NCI-H1092 (cell line): ENCODE measurements at places on chromosomes 3 and 15.

DNA sequence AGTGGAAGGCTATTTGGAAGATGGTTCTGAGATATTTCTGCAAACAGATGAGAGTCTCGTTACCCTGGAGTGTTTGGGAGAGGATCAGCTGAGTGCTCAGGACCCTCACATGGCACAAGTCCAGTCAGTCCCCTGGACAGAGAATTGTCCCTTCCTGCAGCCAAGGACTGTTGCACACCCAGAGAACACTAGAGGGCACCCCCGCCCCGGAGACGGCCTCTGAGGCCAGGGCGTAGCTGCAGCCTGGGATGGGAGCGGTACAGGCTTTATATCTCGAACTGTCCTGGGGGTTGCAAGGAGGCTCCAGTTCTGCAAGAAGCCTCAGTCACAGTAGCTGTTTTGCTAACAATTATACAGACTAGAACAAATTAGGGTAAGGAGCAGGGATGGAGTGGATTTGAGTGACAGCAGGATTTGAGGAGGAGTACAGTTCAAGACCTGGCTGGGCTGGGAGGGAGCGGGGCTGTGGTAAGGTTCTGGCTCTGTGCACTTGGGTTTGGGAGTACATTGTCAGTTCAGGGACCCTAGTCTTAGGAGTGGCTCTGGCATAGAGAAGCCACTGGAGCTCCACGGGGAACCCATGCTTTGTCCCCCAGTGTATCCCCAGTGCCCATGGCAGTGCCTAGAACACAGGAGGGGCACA is 67.6 kb upstream of the HACD2 start:
- peak; percentile 58 for DNase-seq

DNA sequence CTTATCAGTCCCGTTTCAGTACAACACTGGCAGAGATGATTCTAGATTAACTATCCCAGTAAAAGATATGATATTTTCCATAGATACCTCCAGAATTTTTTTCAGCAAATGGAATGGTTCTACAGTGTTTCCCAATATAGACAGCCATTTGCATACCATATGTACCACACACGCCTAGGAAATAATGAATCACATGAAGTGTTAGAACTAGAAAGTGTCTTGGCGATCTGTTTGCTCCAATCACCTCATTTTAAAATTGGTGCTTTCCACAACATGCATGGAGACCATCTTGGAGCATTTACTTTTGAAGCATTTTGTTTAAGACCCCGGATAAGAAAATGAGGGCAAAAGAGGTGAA is 2.0 kb downstream of the C2CD4A start:
- no peak for DNase-seq

GRCh38 chr15:77327168-77327567 is 92.7 kb downstream of the PEAK1 start:
- no peak for DNase-seq

- no peak for DNase-seq
Observed at GRCh38 chr3:122103821-122104514, 48.8 kb downstream of the CD86 start.

DNA sequence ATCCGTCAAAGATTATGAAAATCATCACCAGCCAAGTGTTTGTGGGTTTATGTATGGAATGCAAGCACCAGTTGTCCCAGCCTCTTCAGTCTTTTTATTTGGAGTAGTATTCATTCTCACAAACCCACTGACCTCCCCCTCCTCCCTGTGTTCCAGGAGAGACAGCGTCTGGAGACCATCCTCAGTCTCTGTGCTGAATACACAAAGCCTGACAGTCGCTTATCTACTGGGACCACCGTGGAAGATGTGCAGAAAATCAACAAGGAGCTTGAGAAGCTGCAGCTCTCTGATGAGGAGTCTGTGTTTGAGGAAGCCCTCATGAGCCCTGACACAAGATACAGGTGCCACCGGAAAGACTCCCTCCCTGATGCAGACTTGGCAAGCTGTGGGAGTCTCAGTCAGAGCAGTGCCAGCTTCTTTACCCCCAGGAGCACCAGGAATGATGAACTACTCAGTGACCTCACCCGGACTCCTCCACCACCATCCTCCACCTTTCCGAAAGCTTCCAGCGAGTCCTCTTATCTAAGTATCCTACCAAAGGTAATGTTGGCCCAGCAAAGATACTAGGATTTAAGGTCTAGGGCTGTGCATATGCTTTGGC is 54.2 kb downstream of the PHLDB2 start:
- DNase-seq = no peak

DNA sequence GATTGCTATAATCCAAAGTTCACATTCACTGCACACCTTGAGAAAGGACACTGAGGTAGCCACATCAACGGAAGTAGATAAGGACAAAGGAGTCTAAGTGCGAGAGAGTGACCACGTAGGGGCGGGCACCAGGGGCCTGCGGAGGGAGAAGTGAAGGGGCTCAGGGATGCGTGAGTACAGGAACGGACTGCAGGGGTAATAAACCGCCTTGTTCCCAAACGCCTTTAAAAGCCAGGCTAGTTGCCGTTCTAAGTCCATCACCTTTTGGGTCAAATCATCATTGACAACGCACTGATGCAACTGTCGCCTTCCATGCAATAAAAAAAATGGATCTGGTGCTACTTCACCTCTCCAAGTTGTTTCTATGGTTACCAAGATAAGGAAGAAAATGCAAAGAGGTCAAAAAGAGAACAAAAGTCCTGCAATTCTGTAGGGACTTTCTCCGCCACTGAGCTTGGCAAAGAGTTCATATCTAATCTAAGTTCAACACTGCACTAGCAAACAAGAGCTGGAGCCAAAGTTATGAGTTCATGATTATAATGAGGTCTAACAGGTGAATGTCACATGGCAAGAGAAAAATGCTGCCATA is 32.6 kb upstream of the ATP11B start:
- no peak for DNase-seq

DNA sequence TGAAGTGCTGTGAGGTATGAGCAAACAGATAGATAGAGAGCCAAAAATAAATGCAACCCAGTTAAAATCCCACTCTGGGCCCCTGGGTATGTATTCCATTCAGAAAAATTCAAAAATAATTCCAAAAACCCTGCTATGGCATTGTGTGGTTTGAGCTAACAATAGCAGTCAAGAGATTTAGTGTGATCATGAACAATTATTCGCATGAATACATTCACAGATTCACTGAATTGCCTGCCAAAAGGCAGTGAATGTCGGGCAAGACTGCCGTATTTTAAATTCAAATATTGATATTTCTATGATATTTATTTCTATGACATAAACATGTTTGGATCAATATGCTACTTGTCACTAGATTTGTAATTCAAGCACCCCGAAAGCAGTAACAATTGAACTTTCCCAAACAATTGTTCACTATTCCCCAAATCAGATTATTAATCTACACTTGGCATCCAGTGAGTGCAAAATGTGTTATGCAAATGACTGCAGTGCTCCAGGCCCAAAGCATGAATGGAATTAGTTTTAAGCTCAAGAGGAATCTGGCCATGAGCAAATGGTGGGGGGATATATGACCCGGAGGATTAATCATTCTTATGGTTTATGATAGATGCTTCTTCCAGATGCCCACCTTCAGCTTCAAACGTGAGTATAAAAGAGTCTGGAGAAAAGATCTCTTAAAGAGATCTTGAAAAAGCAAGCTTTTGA is 417.0 kb upstream of the MEIS2 start:
- DNase-seq = no peak
